ENCODE measurements at places on chromosomes 3 and 15.

- DNase-seq: no peak
Observed at GRCh38 chr3:127762077-127762786, 60.1 kb downstream of the MGLL start.

- DNase-seq: no peak
Observed at GRCh38 chr3:151430821-151431484, 29.9 kb downstream of the IGSF10 start.

DNA sequence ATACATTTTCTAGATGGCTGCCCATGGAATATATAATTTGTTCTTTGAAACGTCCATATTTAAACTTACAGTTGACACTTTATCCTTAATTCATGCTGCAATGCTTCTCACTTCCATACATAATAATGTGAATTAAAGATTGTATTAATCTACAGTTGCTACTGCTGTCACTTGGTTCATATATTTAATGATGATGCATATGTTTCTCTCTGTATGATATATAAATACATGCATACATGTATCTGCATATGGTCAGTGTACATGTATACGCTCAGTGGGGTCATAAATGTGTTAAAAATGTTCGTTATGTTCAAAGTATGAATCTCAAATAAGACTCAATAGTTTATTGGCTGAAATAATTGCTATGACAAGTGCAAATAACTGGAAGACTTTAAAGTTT lies 382.5 kb downstream of the NLGN1 start:
- DNase-seq: no peak

DNA sequence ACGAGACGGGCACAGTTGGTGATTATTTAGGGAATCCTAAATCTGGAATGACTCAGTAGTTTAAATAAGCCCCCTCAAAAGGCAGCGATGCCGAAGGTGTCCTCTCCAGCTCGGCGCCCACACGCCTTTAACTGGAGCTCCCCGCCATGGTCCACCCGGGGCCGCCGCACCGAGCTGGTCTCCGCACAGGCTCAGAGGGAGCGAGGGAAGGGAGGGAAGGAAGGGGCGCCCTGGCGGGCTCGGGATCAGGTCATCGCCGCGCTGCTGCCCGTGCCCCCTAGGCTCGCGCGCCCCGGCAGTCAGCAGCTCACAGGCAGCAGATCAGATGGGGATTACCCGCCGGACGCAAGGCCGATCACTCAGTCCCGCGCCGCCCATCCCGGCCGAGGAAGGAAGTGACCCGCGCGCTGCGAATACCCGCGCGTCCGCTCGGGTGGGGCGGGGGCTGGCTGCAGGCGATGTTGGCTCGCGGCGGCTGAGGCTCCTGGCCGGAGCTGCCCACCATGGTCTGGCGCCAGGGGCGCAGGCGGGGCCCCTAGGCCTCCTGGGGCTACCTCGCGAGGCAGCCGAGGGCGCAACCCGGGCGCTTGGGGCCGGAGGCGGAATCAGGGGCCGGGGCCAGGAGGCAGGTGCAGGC lies 318.0 kb downstream of the FGF12 start:
- DNase-seq: no peak

- DNase-seq: no peak
Observed at GRCh38 chr15:64125978-64126377, 25.6 kb upstream of the SNX22 start.

DNA sequence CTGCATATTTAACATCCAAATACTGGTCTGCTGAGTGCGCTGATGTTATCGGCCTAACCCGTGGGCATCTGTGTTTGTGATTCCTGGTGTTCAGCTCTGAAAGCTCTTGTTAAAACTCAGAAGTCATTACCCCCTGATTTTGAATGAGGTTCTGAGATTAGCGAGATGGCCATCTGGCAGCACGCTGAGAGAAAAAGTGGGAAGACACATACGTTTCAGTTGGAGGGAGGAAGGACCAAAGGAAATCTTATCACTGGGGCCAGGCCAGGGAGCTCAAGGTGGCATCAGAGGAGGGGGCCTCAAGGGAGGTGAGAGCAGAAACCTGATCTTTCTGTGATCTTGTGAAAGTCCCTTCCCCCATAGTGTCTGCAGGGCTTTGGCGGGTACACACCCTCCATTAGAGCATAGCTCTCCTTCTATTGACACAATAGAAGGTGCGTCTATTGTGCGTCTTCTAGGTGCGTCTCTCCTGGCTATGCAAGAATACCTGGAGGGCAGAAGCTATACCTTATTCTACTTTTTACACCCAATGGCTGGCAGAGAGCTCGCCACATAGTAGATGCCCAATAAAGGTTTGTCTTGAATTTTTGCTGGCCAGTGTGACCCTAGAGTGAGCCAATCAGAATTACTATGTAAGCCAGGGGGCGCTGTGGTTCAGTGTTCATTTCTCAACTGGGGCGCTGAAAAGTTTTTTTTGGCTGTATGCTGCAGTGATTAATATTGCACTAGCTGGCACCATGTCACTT lies 182.4 kb downstream of the SHQ1 start:
- DNase-seq: peak; percentile 25

DNA sequence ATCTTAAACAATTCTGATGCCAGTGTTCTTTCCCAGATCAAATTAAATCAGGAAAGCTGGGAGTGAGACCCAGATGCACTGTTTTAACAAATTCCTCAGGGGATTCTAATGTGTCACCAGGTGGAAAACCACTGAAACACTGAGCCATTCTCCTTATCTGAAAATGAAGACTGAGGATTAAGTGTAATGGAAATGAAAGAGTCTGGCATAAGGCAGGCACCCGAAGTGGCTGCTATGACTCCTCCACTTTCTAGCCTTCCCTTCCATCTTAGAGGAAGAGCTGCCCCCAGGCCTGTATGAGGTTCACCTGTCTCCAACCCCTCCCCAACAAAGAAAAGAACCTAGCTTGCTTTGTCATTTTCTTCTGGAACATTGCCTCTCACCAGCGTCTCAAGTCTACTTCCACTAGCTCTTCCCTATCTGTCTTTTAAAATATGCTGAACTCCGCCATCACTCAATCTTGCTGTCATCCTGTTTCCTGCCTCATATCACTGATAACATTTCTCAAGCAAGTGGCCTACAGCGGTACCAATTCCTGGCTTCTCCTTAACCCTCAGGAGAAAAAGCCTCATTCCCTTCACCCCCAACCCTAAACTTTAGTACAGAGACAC lies 13.7 kb upstream of the ABHD2 start:
- DNase-seq: no peak

- no peak for DNase-seq
Observed at GRCh38 chr15:33735637-33736247, 232.6 kb upstream of the CHRM5 start.

DNA sequence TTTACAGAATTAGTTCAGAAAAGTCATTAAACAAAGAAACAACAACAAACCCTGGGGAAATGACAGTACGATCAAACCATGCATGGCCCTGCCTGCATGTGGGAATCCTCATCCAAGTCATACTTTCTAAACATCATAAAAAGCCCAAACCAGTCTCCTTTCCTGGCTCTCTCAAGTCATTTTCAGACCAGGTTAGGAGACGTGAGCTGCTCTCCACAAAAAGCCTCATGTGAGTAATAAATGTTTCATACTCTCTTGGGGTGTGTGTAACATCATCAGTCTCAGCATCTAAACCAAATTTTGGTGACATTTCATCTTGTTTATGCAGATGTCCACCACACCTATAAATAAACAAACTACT lies 18.9 kb downstream of the GREM1 start:
- DNase-seq: no peak

DNA sequence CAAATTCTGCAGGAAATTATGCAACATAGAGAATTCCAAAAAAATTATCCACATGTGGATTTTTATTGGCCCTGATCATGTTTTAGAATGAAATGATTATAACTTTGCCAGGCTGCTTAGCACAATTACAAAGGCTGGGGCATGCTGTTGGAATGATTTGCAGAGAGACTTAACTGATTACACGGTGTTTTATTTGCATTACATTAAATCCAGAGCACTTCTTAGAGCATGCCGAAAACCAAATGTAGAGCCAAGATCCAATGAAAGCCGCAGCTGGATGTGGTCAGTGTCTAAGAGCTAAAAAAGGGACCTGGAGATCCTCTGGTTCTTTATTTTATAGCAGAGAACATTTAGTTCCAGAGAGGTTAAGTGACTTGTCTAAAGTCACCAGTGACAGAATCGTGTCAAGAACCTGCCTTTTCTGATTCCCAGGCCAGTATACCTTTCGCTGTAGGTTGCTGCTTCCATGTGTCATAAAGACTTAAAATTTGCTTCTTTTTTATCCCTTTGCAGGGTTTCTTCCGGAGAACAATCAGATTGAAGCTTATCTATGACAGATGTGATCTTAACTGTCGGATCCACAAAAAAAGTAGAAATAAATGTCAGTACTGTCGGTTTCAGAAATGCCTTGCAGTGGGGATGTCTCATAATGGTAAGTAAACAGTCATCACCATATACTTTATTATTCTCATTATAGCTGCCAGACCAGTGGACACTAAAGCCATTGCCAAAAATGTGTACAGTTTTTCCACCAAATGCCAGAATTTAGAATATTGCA lies 92.0 kb upstream of the TSEN2 start:
- no peak for DNase-seq

DNA sequence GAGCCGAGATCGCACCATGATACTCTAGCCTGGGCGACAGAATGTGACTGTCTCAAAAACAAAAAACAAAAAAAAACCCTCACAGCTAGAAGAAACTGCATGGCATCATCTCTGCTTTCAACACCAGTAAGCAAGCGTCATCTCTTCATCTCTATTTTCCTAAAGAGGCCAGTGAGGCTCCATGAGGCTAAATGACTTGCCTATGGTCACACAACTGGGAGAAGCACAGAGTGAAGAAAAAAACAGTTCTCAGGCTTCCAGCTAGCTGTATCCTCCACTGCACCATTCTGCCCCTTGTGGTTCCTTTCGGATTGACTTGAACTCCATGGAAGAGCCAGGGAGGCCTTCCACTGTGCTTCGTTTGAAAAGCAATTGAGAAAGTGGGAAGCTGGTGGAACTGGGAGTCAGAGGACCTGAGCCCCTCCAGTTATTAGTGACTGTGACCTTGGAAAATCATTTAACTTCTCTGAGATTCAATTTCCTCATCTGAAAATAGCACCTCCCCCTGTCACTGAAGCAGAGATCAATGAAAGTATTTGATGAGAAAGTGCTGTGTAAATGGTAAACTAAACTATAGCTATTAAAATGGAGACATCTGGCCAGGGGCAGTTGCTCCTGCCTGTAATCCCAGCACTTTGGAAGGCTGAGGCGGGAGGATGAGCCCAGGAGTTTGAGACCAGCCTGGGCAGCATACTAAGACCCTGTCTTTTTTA lies 32.1 kb upstream of the DENND4A start:
- no peak for DNase-seq

DNA sequence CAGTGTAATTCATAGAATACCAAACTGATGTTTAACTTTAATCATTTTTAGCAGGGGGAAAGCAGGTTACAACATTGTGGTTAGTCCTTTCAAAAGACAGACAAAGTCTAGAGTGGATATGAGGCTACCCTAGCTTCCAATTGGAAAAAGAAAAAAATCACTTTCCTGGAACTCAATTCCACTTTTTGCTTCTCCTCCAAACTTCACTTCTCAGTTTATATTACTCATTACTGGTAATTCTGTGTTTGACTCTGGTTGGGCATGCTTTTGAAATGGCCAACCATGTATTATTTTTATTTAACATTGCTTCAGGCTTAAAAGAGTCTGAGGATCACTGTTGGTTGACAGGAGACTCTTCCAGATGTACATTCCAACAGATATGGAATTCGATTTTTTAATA lies 84.8 kb downstream of the RAP2B start:
- no peak for DNase-seq

DNA sequence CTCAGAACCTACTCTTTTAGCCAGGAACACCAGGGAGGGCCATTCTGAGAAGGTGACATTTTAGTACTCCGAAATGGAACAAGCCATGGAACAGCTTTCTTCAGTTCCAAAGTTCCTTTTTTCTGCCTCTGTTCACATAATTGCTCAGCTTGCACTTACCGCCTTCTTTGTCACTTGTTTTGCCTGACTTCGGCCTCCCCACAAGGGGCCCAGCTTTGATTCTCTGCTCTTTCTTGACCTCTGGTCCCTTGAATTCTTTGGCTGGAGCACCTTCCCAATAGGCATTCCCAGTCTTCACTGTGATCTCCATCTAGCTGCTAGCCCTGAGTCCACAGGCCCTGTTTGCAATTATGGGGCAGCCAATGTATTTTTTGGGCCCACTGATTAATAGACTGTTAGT lies 51.4 kb upstream of the SLC7A14 start:
- DNase-seq: no peak

GRCh38 chr15:41476416-41477048 lies 17.1 kb upstream of the ITPKA start:
- no peak for DNase-seq

DNA sequence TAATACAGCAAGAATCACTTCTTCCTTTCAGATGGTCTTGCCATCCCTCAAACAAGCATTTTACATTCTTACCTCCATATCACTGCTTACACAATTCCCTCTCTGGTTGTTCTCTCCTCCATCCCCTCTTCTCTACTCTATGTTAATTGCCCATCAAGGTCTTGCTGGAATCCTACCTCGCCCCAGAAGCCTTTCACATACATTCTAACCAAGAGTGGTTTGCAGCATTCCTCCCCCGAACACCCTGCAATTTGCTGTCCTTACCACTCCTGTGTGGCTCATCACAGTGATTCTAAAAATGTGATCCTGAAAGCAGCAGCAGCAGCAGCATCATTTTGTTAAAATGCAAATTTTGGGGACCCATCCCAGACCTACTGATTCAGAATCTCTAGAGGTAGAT lies 30.6 kb downstream of the TNIK start:
- DNase-seq: no peak

DNA sequence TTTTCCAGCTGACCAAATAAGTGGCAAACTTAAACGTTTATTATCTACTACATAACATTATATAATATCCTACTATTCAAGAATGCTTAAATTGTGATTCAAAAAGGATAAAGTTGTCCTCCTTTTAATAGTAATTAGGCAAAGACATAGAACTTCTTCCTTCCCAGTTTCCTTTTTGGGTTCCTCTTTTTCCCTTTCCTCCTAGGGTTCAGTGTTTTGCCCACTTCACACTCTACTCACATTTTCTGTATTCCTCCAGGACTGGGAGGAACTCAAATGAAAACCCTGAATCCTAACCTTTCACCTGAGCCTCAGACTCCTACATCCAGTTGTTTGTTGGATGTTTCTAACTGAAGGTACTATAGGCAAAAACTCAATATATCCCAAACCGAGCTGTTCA lies 132.5 kb downstream of the PEAK1 start:
- DNase-seq: no peak

DNA sequence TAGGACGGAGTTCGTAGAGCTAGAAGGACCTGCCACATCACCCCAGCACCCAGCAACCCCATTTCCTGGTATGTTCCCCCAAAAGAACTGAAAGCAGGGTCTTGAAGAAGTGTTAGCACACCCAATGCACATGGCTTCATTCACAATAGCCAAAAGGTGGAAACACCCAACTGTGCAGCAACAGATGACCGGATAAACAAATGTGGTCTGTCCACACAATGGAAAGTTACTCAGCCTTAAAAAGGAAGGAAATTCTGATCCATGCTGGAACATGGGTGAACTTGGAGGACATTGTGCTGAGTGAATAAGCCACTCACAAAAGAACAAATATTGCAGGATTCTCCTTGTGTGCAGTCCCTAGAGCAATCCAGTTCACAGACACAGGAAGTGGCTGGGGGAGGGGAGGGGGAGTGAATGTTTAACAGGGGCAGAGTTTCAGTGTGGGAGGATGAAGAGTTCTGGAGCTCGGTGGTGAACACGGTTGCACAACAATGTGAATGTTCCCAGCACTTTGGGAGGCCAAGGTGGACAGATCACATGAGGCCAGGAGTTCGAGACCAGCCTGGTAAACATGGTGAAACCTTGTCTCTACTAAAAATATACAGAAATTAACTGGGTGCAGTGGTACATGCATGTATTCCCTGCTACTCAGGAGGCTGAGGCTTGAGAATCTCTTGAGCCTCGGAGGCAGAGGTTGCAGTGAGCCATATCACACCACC lies 157.5 kb downstream of the NUP210 start:
- DNase-seq: no peak

Data from central memory CD4-positive, alpha-beta T cell (primary cell).